ENCODE measurements at places on chromosomes 2 and 18. TPM values are rescaled to one million over a fixed set of nuclear protein-coding genes. Genes with fewer than 3 reads are reported as not detected.

GRCh38 chr2:109555346-109555900 is 58.3 kb downstream of the SEPTIN10 start:
- H3K36me3 ChIP-seq, result peaks cover 60% of the 10 kb centered on the region
- no peak for DNase-seq
- H3K27ac ChIP-seq, result no peak overlapping the region
- no peaks in the 10 kb centered on the region for H3K4me1 ChIP-seq
- H3K27me3 ChIP-seq, result no peaks in the 10 kb centered on the region
- H3K4me3 ChIP-seq, result no peak overlapping the region

DNA sequence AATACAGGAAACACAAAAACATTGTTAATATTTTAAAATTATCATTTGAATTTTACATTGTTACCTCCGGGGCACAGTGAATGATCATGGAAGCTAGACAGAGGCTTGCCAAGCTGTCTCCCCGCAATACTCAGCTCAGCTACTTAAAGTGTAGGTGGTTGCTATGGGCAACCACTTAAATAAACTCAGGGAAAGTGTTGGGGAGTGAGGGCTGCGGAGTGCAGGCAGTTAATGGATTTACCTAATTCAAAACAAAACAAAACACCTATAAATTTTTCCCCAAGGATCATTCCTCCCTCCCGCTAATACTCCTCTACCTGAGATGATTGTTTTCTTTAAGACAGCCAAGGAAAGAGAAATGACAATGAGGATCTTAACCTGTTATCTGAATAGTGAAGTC is 349.5 kb downstream of the TGIF1 start:
- no peak overlapping the region for H3K4me3 ChIP-seq
- no peaks in the 10 kb centered on the region for H3K36me3 ChIP-seq
- H3K27ac ChIP-seq, result no peak overlapping the region
- H3K27me3 ChIP-seq, result no peaks in the 10 kb centered on the region
- DNase-seq, result no peak

DNA sequence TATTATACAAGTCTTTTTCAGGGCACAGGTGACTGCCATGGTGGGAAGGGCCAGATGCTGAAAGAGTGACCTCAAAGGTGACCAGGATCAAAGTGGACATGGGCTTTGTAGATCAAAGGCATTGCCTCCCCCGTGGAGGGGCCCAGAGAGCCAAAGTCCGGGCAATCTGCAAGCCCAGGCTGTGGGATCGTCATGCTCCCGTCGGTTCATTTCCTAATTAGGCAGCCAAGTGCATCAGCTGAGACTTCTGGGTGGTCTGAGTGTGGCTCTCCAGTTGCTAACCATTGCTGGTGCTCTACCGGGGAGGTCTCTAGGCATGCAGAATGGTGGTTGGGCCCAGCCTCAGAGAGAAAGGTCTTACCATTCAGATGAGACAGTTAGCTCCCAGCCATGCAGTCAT is 61.6 kb downstream of the TRIB2 start:
- DNase-seq, result no peak
- H3K27me3 ChIP-seq, result no peaks in the 10 kb centered on the region
- H3K4me3 ChIP-seq, result no peak overlapping the region

Gene COLEC12
- 97.7 TPM for total RNA-seq

DNA sequence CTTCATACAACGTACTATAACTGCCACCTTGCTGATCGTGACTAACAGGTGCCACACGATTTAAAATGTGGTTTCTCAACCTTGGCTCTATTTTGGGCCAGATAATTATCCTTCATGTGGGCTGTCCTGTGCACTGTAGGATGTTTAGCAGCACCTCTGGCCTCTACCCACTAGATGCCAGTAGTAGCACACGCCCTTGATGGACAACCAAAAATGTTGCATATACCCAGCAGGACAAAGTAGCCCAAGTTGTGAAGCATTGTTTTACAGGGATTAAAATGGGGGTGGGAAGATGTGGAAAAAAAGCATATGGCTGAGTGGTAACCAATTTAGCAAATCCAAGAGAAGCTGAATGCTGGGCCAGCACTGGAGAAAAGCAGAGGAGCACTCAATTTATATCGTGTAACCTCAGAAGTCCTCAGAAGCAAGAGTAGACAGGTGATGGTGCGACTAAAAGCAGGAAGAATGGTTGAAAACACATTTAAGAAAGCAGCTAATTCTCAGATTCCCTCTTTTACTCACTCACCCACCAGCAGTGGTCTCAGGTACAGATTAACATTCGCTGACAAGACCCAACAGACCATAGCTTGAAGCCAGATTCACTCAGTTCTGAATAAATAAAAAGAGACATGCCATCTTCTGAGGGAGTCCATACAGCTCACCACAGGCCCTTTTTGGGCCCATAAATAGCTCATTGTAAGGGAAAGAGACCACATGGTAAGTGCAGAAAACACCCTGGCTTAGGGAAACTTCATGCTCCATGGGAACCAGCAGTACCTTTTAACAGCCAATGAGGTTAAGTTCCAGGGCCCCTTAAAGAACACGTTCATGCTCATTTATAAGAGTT is 50.6 kb downstream of the RAPH1 start:
- peaks cover 18% of the 10 kb centered on the region for H3K36me3 ChIP-seq
- H3K4me3 ChIP-seq, result no peak overlapping the region

DNA sequence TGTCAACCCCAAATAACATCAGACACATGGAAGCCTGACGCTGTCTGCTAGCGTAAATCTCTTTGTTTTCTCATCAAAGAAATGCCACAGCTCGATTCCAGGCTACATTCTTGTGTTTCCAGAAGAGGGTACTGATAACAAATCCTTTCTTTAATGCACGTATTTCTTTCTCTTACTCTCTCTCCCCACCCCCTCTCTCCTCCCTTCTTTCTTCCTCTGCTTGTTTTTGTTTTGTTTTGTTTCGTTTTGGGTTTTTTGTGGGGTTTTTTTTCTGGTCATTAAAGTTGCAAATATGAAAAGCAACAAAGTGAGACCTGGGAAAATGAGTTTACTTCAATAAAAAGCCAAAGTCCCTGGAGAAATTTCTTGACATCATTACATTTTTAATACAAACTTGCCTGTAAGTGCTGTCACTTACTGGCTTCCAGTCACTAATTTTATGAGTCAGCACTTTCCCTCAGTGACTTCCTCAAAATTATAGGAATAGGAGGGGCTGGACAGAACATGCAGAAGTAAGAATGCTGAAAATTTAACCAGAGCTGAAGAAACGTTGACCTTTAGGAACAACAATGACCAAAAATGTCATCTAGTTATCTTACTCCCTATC is 106.7 kb upstream of the NABP1 start:
- no peak overlapping the region for H3K4me3 ChIP-seq
- no peak for DNase-seq
- peaks cover 8% of the 10 kb centered on the region for H3K4me1 ChIP-seq
- H3K27me3 ChIP-seq, result peaks cover 32% of the 10 kb centered on the region
- no peak overlapping the region for H3K27ac ChIP-seq
- H3K36me3 ChIP-seq, result no peaks in the 10 kb centered on the region
